ENCODE measurements at places on chromosomes 13 and 19.

- DNase-seq = no peak
Measured at GRCh38 chr13:100139817-100140216, 50.9 kb downstream of the PCCA start.

GRCh38 chr19:18218159-18218558, 8.1 kb downstream of the PDE4C start:
- DNase-seq = no peak

GRCh38 chr13:33917190-33917589, 99.2 kb downstream of the RFC3 start:
- no peak for DNase-seq

DNA sequence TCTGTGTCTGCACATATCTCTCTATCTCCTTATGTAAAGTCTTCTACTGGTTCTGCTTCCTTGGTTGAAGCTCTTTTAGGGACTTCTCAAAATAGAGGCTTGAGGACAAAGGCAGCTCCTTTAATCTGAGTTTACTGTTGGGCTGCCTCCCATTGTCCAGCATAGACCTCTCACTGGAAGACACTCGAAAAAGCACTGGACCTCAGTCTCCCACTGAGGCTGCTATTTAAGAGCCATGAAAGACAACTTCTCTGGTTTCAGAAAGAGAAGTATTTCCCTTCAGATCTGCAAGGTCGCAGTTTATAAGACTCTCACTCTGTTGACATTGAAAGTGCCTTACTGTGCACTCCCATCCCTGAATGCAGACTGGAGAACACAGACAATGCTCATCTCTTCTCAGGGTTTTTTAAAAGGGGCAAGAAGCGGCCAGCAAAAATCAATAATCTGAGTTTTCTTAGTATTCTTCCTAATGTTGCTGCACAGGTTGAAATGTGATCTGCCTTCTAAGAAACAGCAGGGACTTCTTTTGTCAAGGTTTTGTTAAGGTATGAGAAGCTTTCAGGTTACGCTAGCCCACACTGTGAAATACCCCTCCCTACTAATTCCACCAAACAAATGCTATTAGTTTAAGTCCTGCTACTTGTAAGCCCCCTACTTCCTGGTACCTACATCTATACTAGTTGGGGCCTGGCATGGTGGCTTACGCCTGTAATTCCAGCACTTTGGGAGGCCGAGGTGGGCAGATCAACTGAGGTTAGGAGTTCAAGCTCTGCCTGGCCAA, 450.0 kb upstream of the SLC10A2 start:
- DNase-seq = no peak

DNA sequence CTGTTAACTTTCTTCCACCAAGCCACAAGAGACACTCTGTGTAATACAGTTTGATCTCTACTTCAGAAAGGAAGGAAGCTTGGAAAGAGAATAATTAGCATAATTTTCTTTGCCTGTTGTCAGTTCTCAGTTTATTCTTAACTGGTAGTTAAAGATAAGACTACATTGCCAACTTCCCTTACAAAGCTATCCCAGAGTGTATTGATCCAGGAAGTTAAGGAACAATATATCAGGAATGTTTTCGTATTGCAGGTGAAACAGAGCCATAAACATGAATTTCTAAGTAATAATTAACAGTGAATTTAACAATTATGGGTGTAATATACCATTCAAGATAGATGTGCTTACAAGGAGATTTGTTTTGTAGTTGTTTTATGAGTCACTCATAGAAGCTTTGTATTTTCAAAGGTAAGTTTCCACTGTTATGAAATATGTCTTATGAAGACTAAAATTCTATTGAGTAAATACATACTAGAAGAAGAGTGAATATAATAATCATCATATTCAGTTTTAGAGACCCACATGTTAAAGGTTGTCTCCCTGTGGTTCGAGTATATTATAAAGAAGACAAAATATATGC, 88.4 kb upstream of the KLF5 start:
- DNase-seq = no peak

GRCh38 chr19:982567-983170, 1.5 kb upstream of the WDR18 start:
- no peak for DNase-seq

- DNase-seq = no peak
Measured at GRCh38 chr19:35718345-35719041, 690 bp downstream of the KMT2B start.

DNA sequence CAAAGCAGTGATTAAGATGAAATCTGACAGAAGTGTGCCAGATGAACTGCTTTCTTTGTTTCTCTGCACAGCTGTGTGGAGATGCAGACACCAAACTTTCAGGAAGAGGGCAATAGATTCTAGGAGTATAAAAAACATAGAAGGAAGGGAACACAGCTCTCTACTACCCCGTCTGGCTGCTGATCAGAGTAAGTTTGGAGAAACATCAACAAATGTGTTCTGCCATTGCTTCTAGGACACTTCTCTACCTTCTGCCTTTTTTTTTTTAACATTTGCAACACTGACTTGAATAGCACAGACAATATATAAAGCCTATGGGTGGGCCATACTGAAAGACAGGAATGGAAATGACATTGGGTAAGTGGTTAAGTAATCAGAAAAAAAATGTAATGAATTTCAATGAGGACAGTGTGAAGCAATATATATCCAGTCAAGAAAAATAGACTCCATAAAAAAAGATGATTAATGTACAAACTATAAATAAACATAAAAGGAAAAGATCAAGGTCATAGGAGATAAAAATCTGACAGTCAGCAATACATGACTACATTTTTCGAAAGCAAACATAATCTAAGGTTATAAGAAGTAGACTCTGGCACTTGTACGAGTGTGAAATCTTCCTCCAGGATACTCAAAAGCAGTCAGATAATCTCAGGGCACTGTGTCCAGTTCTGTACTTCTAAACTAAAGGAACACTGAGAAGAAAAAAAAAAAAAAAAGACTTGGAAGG, 21.4 kb downstream of the NUFIP1 start:
- no peak for DNase-seq

DNA sequence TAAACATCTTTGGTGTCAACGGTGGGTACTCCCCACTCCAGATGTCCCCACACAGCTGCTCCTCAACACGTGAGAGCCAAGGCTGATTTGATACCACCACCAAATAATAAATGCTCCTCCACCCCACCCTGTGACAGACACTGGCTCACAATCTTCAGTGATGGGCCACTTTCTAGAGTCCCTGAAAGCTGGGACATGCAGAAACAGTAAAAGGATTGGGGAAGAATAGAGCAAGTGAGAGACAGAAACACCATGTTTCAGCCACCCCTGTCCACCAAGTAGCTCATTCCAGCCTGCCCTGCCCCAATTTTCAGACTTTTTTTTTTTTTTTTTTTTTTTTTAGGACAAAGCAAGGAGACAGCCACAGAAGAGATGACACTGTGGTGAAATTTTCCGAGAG, 1.6 kb downstream of the SLC46A3 start:
- DNase-seq = peak; percentile 25

DNA sequence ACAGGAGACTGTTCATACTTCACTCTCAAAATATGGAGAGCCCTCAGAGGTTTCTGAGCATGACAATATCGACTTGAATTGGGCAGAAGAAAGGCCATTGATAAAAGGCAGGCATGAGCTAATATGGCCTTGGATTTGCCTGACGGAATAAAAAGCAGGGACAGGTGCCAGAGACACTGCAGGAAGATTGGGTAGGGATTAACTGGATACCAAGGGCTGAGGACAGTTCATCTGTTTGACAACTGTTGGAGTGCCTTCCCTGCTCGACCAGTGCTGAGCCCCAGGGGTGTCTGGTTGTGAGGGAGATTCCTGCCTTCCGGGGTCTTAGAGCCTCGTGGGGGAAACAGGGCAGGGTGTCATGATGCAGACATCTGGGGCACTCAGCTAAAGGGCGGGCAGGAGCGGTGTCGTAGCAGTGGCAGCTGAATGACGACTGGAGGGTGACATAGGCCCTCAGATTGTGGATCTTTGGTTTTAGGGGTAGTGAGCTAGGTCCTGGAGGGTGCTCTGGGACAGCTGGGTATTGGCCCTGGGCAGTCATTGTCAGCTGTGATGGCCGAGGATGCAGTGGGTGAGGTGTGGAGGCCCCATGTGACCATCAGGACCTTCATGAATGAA, 12.3 kb downstream of the GATAD2A start:
- DNase-seq = no peak

DNA sequence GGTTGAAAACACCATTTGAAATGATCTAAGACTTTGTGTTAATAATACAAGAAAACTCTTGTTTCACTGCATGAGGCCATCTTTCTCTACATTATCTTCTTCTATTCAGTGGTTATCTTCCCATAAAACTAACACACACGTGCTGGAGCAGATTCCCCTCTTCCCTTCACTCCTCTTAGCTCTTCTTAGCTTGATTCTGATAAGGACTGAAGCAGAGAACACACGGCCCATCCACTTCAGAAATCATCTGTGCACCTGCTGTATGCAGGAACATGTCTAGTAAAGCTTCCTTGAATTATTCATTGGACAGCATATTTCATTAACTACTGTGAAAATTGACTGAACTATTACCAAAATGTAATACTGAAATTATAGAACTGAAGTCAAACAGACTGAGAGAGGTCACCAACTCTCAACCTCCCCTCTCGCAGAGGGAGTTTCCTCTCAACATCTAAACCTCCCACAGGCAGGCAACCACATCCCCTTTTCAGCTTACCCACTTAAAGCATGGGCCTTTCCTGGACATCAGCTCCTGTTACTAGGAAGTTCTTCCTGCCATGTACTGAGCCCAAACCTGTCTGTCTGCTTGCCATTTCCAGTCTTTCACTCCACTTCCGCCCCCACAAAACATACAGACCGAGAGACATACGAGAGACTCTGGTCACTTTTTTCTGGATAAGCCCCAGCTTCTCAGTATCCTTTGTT, 113.9 kb downstream of the CRYL1 start:
- no peak for DNase-seq

All from SW 1271 (cell line).